Bronchial smooth muscle cell (primary cell): ENCODE measurements at places on chromosomes 3 and 15. TPM values are rescaled to one million over a fixed set of nuclear protein-coding genes. Genes with fewer than 3 reads are reported as not detected.

The ALPK3 gene
- 0.16 and 0.17 TPM in 2 replicates for total RNA-seq

The CLDN18 gene
- total RNA-seq: not detected in 2 replicates

The CCK gene
- 3.9 and 43.5 TPM in 2 replicates for total RNA-seq

The CISH gene
- 0.77 and 0.95 TPM in 2 replicates for total RNA-seq

The DTX3L gene
- total RNA-seq: 8.8 and 14.2 TPM in 2 replicates

The EFCAB12 gene
- total RNA-seq: under 0.01 TPM in 1 of 2 replicates, not detected in the other

The DOCK3 gene
- total RNA-seq: 0.09 and 0.16 TPM in 2 replicates

The SRGAP3 gene
- total RNA-seq: 6.0 and 9.8 TPM in 2 replicates

The EIF1B gene
- total RNA-seq: 9.6 and 14.7 TPM in 2 replicates

The RBP2 gene
- not detected in 2 replicates for total RNA-seq

The GOLGA8H gene
- total RNA-seq: 0.16 and 0.17 TPM in 2 replicates

The NR2E3 gene
- 0.09 and 0.47 TPM in 2 replicates for total RNA-seq

The ULK3 gene
- total RNA-seq: 7.4 and 8.2 TPM in 2 replicates

The ZNF445 gene
- 7.4 and 8.8 TPM in 2 replicates for total RNA-seq

The DNAH12 gene
- under 0.01 TPM in 2 replicates for total RNA-seq

The SLC9C1 gene
- not detected in 2 replicates for total RNA-seq

The AGBL1 gene
- not detected in 2 replicates for total RNA-seq

The CP gene
- 0.52 TPM in 1 of 2 replicates, not detected in the other for total RNA-seq

The TRPC1 gene
- total RNA-seq: 43.8 and 55.2 TPM in 2 replicates

The ZNF502 gene
- 1.7 and 4.6 TPM in 2 replicates for total RNA-seq

The GOLGA6L4 gene
- total RNA-seq: 0.86 and 1.1 TPM in 2 replicates

The PARP15 gene
- 0.16 and 0.17 TPM in 2 replicates for total RNA-seq

The TF gene
- total RNA-seq: 0.32 and 1.6 TPM in 2 replicates

The THBS1 gene
- total RNA-seq: 703 and 791 TPM in 2 replicates

The ROPN1B gene
- total RNA-seq: not detected in 2 replicates

The CSPG5 gene
- 0.09 and 0.16 TPM in 2 replicates for total RNA-seq

The MINDY2 gene
- 14.0 and 17.0 TPM in 2 replicates for total RNA-seq

The NANOGP8 gene
- not detected in 2 replicates for total RNA-seq

The TM4SF18 gene
- under 0.01 TPM in 1 of 2 replicates, not detected in the other for total RNA-seq
